ENCODE measurements at places on chromosomes 7 and 10. TPM values are rescaled to one million over a fixed set of nuclear protein-coding genes. Genes with fewer than 3 reads are reported as not detected.

- peaks cover 2% of the 10 kb centered on the region for H3K27me3 ChIP-seq
- no peaks in the 10 kb centered on the region for H3K36me3 ChIP-seq
- H3K27ac ChIP-seq = no peak overlapping the region
- no peak overlapping the region for H3K4me3 ChIP-seq
- no peaks in the 10 kb centered on the region for H3K4me1 ChIP-seq
These were observed 102.8 kb upstream of the MBL2 start for GRCh38 chr10:52875336-52875735.

- no peaks in the 10 kb centered on the region for H3K4me1 ChIP-seq
- H3K36me3 ChIP-seq = peaks cover 5% of the 10 kb centered on the region
- H3K4me3 ChIP-seq = no peak overlapping the region
- DNase-seq = no peak
These were observed 570.3 kb downstream of the DNAJB6 start for GRCh38 chr7:157907091-157907490.

DNA sequence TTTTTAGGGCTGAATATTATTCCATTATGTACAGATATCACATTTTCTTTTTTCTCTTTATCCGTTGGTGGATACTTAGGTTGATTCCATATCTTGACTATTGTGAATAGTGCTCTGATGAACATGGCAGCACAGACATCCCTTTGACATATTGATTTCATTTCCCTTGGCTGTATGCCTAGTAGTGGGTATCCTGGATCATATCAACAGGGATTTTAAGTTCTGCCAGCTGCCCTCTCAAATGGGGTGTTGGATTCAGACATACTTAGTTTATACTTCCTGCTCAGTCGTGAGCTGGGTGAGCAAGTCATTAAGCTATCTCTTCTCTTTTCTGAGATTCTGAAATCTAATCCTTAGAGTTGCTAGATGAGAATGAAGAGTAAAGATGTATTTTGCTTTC lies 139.6 kb upstream of the SORCS3 start:
- no peak overlapping the region for H3K4me3 ChIP-seq
- peaks cover 23% of the 10 kb centered on the region for H3K27me3 ChIP-seq
- no peak overlapping the region for H3K27ac ChIP-seq
- H3K4me1 ChIP-seq = no peaks in the 10 kb centered on the region
- DNase-seq = no peak

DNA sequence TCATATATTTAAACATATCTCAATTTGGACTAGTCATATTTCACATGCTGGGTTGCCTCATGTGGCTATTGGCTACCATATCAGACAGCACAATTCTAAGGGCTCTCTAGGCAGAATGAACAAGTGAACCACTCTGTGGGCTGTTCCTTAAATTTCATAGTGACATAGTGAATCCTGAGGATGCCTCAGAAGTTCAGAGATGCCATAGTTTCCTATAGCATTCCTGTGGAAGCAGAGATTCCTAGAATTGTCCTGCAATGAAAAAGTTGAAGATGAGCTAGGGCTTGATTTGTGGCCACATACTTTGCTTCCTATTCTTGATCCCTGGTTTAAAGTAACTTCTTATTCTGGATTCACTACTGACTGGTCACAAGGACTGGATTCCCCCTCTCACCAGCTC lies 35.6 kb downstream of the MKX start:
- H3K4me1 ChIP-seq = peaks cover 66% of the 10 kb centered on the region
- DNase-seq = peak; percentile 54
- H3K36me3 ChIP-seq = peaks cover 44% of the 10 kb centered on the region
- H3K4me3 ChIP-seq = no peak overlapping the region
- H3K27ac ChIP-seq = peak overlapping the region; percentile 54
- peaks cover 5% of the 10 kb centered on the region for H3K27me3 ChIP-seq

DNA sequence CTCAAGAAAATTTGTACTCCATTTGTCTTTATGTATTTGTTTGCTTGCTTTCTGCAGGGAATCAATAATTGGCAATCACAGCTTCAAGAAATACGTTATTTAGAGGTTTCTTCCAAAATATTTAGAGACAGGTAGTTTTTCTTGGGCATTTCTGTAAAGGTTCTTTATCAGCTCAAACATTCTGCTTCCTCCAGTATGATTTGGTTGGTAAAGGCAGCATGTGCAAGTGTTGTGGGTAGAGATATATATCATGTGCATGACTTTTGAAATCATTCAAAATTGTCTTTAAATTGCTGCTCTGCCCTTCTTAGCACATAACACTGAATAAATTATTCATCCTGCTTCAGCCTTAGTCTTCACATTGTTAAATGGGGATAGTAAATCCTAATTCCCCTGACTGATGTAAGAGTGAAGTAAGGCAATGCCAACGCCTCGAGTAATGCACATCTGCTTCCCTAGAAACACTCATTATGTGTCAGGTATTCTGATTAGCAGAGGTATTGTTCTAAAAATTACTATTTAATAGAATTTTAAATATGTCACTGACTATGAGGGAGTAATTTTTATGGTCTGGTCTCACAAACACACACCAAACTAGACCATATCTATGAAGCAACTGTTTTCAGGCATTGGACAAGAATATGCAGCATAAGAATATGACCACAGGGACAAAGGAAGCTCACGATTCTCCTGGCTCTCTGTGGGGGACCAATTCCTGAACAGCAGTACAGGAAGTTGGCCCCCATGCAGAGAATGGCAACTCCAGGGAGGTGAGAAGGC lies 77.3 kb upstream of the AKR1E2 start:
- H3K27ac ChIP-seq = no peak overlapping the region
- no peak overlapping the region for H3K4me3 ChIP-seq
- H3K27me3 ChIP-seq = no peaks in the 10 kb centered on the region
- no peak for DNase-seq
- H3K36me3 ChIP-seq = peaks cover 27% of the 10 kb centered on the region

- no peaks in the 10 kb centered on the region for H3K36me3 ChIP-seq
- no peak overlapping the region for H3K27ac ChIP-seq
- DNase-seq = no peak
These were observed 147.7 kb downstream of the UBE2H start for GRCh38 chr7:129804890-129805719.

DNA sequence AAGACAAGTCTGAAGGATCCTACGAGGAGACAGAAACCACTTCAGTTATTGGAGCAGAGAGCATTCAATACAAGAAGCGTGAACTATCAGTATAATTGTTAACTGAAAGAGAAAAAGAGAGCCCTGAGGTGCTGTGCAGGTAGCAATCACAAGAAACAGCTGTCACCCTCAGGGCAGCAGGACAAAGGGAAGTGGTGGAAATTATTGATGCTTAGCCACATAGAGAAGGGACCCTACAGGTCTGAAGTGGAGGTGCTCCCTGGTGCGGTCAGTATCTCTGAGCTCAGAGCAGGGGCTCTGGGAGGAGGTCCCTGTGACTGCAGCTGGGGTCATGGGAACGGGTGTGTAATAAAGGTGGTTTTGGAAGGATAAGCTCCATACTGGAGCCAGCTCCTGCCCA lies 97.8 kb upstream of the KLF6 start:
- no peak for DNase-seq
- H3K4me3 ChIP-seq = no peak overlapping the region
- H3K4me1 ChIP-seq = peaks cover 39% of the 10 kb centered on the region
- H3K36me3 ChIP-seq = peaks cover 6% of the 10 kb centered on the region

Gene GNGT1
- total RNA-seq = not detected

Gene PODXL
- total RNA-seq = 21.9 TPM

Gene UCN3
- total RNA-seq = not detected

Gene LRRD1
- not detected for total RNA-seq

Gene DENND2A
- 0.48 TPM for total RNA-seq

Gene NAT16
- total RNA-seq = not detected

Gene EIF5AL1
- 0.59 TPM for total RNA-seq

Data from HFFc6 (cell line).